Stimulated activated CD4-positive, alpha-beta T cell treated with anti-CD3 and anti-CD28 coated beads, Interleukin-2, amount 100 ng/mL, for 48 hours (primary cell): ENCODE measurements at places on chromosomes 1 and 21.

GRCh38 chr21:45291613-45292398, 4.1 kb upstream of the POFUT2 start:
- DNase-seq: no peak

- no peak for DNase-seq
Observed at GRCh38 chr1:7348580-7348979, 422.5 kb upstream of the VAMP3 start.

DNA sequence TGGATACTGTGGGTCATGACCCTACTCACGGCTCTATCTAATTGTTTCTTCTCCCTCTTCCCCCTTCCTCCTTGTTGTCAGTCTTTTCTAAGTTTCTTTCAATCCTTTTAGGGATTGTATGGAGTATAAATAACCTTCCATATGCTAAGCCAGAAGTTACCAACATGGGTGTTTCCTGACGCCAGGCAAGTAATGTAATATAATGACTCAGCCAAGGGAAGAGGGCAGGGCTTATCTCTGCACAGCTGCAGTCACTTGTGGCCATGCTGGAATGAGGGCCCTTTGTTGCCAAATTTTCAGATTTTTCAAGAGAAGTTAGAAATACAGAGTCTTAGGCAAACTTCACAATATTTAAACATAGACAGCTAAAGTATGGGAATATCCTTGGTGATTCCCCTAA, 194.6 kb downstream of the ST6GALNAC3 start:
- DNase-seq: no peak

DNA sequence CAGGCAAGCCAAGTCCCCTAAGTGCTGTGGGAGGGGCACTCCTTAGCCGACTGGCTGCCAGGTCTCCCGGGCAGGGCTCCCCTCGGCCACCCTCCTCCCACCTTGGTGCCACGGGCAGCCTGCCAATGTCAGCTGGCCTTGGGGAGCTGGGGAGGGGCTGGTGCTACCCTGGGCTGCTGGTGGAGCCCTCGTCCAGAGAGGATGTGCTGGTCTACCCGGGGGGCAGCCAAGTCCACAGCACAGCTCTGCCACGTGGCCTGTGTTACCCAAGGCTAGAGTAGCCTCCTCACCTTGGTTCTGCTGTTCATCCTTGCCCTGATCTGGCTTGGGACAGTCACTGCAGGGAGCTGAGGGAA, 42.9 kb downstream of the CRYAA start:
- DNase-seq: no peak

DNA sequence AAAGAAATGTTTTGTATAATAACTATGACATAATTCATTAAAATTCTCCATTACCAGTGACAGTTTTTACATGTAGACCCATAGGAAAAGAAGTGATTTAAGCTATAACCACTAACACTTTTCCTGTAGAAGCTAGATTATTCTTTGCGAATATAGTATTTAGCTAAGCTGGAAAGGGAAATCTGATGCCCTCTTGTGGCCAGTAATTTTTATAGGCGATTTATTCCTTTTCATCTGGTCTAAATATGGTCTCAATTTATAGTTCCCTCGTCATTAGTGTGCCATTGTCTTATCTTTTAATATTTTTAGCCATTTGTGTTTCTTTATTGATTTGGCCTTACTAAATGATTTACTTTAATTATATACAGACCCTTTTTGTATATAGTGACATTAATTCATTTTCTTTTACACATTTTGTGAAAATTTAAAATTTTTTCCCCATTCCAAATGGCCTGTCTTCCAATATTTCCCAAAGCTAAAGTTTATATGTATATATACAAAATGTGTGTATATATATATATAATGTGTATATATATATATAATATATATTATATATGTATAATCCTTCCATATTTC, 26.7 kb downstream of the BTG3 start:
- no peak for DNase-seq

DNA sequence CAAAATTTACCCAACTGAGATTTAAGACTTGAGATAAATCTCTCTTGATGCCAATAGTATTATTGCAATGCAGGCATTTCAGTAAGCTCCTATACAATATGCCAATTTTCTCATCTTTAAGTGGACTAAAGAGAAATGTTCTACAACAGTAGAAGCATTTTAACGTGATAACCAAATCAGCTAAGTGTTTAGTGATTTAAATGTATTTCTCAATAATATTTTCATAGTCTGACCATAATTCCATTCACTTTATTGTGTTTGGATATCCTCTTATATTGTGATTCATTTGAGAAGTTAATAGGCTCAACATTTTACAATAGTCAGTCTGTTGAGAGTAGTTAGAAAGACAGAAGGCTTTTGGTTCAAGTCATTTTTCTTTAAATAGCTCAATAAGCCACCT, 44.6 kb upstream of the DR1 start:
- no peak for DNase-seq

DNA sequence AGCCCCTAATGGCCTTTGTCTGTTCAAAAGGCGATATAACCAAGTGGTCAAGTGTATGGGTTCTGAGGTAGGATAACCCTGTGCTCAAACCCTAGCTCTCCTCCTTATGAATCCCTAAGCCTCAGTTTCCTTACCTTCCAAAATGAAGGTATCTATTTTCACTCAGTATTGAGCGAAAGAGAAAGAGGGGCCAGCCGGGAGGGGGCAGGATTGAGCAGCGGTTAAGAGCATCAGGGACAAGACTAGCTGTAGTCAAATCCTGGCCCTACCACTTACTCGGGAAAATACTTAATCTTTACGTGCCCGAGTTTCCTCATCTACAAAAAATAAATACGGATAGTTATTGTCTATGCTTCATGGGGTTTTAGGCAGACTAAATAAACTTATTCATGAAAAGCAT, 25.7 kb downstream of the LY9 start:
- DNase-seq: no peak

DNA sequence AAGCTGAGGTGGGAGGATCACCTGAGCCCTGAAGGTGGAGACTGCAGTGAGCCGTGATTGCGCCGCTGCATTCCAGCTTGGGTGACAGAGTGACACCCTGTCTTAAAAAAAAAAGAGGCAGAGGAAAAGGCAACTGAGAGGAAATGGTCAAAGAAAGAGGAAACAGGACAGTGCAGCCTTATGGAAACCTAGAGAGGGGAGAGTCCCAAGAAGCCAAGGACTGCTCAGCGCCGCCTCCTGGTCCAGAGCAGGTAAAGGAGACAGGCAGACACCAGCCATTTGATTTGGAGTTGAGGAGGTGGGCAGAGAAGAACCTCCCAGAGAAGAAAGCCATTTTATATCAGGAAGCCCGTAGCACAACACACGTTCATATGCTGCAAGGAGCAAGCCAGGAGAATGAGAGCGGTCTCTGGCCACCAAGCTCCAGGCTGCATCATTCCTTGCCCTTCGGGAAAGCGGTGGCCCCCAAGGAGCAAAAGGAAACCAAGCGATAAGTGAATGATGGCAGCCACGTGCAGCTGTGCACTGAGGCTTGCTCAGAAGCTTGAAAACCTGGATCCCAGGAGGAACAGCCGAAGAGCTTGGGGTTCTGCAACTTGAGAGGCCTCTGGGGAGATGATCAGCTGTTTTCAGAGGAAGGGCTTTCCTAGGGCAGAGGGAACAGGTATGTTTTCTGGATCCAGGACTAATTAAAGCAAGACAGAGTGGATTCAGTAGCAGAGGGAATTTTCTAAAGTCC, 33.7 kb downstream of the LRRC42 start:
- no peak for DNase-seq
